ENCODE measurements at places on chromosomes 16 and 17. TPM values are rescaled to one million over a fixed set of nuclear protein-coding genes. Genes with fewer than 3 reads are reported as not detected.
A peak's percentile ranks its signal among the peaks of the same experiment; 100 is the strongest.

The ZG16B gene
- not detected for polyA plus RNA-seq

The GLIS2 gene
- polyA plus RNA-seq = 17.2 TPM

DNA sequence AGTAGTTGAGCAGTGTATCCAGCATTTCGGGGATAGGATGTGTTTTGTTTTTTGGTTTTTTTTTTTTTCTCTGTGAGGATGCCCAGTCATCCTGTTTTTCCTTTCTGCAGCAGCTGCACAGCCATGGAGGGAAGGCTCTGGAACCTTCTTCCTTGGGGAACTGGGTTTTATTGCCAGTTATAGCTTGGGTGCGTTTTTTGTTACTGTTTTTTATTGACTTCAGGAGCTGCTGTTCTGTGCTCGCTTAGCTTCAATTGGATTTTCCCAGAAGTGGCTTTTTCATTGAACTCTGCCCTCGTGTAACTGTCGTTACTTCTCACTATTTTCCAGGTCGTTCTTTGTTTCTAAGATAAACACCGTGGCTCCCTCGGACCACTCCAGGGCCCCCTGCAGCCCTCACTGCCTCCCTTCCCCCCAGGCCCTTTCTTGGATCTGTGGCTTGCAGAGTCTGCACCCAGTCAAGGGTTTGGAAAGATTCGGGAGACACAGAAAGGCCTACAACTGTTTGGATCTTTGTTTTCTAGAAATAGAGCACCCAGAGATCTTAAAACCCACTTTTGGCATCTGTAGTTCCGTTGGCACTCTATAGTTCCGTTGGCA, 119.7 kb upstream of the CACNG5 start:
- no peak for DNase-seq

The NIP7 gene
- 9.3 TPM for polyA plus RNA-seq

The CANT1 gene
- polyA plus RNA-seq = 64.2 TPM

- DNase-seq = no peak
These were observed 46.6 kb downstream of the MRM3 start for GRCh38 chr17:828761-829160.

The TBC1D3 gene
- polyA plus RNA-seq = not detected

- no peak for DNase-seq
These were observed 43.1 kb downstream of the DUSP14 start for GRCh38 chr17:37532756-37533155.

The PIEZO1 gene
- polyA plus RNA-seq = 12.9 TPM

The PIK3R5 gene
- 0.32 TPM for polyA plus RNA-seq

GRCh38 chr16:69396187-69397061, 10.6 kb upstream of the TERF2 start:
- DNase-seq = peak; percentile 96

The RAMP2 gene
- 64.8 TPM for polyA plus RNA-seq

The NOD2 gene
- not detected for polyA plus RNA-seq

DNA sequence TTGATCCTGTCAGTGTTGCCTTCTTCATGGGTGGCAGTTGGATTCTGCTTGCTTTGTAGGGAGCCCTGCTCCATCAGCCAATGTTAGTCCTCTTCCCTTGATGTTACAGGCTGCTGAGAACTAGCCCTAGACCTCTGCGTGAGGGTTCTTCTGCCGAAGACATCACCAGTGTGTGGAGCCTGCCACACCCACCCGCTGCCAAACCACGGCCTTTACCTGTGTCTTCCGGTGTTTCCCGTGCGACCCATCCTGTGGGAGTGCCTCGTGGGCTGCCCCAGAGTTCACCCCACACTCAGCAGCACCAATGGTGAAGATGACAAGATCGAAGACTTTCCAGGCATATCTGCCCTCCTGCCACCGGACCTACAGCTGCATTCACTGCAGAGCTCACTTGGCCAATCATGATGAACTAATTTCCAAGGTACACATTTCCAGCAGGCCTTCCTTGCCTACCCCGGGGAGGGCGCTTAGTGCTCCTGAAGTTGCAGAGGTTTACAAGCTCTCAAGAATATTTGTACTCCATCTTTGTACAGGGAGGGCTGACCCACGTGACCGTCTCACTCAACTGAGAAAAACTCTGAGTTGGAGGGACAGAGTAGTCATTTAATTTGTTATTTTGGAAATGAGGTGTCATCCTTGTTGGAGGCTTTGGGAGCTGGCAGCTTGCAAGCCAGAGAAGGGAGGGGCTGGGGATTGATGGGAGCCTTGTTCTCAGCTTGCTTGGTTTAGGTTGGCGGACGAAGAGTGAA, 21.8 kb downstream of the YPEL2 start:
- no peak for DNase-seq

DNA sequence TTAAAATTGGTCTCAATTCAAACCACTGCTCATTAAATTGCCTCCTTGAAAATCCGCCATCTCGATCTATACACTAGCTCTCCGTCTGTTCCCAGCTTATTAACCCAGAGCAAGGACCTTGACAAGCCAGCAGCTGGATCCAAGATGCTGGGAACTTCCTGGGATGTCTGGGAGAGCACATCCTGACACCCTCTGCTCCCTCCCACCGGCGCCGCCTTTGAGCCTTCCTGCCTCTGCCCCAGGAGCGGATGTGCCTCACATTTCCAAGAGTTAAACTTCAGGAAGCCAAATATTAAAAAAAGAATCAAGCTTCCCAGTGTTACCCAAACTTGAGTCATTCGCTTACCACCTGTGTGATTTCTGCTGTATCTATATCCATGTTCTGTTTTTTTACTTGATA, 107.9 kb downstream of the HAPSTR1 start:
- peak; percentile 56 for DNase-seq

GRCh38 chr17:76830987-76831715, 37.1 kb upstream of the MGAT5B start:
- no peak for DNase-seq

The GP1BA gene
- not detected for polyA plus RNA-seq

The KRTAP2-3 gene
- polyA plus RNA-seq = not detected

- no peak for DNase-seq
These were observed 132.2 kb downstream of the SKAP1 start for GRCh38 chr17:48297825-48298224.

DNA sequence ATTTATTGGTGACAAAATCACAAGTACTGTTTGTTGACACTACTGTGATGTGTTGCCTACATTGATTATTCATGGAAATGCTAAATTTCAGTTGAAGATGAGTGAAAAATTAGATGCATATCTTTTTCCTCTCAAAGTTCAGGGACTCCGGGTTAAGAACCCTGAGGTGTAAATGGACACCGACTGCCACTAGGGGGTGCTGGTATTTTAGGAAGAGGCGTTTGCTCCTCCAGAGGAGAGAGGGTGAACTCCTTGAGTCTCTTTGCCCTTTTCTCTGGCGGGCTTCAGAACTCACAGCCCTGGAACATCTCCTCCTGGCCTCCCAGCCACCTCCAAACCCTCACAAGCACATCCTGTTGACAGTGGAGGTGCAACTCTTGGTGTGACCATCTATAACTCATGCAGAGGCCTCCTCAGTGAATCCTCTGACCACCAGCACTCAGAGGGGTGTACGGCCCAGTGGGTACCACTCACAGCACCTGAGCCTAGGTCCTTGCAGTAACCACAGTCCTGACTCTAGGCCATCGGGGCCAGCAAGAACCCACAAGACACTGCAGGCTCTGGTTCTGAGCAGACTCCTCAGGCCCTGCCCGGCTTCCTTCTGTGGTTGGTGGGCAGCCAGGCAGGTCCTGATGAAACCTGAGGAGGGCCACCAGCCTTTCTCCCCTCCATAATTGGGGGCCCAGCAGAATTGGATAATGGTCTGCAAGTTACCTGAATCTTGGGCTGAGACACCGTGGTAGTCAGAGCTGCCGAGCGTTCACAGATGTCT, 26.2 kb upstream of the PIK3R5 start:
- peak; percentile 84 for DNase-seq

DNA sequence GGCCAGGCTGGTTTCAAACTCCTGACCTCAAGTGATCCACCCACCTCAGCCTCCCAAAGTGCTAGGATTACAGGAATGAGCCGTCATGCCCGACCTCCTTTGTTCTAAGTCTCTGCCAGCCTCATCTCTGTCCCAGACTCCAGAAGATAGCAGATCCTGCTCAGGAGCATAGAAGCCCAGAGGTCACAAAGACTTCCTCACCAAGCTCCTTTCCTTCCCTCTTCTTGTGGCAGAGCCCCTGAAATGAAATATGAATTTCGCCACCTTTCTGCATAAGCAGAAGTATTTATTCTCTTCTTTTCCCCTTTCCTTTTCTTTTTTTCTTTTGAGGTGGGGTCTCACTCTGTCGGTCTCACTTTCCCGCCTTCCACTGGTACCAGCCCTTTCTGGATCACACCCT, 11.5 kb upstream of the PIPOX start:
- no peak for DNase-seq

The HOXB13 gene
- polyA plus RNA-seq = not detected

GRCh38 chr17:16910341-16910740, 61.6 kb downstream of the TNFRSF13B start:
- no peak for DNase-seq

The CUEDC1 gene
- 97.8 TPM for polyA plus RNA-seq

DNA sequence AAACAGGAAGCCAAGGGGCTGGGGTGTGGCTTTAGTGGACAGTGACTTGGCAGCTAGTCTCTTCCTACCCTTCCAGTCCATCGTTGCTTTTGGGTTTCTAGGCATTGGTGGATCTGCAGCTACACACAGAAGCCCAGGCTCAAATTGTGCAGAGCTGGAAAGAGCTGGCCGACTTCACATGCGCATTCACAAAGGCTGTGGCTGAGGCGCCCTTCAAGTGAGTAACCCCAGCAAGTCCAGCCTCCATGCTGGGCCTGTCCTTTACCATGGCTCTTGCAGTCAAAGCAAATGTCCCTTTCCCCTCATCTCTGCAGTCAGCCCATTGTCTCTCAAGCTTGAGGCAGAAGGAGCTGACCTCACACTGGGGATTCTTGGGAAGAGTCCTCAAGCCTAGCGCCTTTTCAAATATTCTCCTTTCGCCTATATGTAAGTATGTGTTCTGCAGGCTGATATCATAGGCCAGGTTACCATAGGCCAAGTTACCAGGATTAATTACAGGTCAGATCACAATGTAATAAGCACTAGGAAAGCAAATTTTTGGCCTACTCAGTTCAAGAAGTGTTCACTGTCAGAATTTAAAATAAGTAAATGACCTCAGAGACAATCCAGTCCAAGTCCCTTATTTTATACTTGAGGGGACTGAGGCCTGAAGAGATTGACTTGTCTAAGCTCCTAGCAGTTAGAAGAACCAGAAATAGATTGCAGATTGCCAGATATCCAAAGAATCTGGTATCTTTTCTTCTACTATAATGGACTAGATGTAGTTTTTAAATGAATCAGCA, 6.5 kb downstream of the EME1 start:
- DNase-seq = no peak

The PHLPP2 gene
- polyA plus RNA-seq = 3.3 TPM

The RNF43 gene
- 0.56 TPM for polyA plus RNA-seq

GRCh38 chr16:64969221-64969620, 152.6 kb downstream of the CDH11 start:
- DNase-seq = no peak

The RNF222 gene
- polyA plus RNA-seq = not detected

The HEATR3 gene
- polyA plus RNA-seq = 6.9 TPM

GRCh38 chr17:43020789-43021740, 1.1 kb downstream of the VAT1 start:
- peak; percentile 67 for DNase-seq

The HOXB9 gene
- 5.0 TPM for polyA plus RNA-seq

DNA sequence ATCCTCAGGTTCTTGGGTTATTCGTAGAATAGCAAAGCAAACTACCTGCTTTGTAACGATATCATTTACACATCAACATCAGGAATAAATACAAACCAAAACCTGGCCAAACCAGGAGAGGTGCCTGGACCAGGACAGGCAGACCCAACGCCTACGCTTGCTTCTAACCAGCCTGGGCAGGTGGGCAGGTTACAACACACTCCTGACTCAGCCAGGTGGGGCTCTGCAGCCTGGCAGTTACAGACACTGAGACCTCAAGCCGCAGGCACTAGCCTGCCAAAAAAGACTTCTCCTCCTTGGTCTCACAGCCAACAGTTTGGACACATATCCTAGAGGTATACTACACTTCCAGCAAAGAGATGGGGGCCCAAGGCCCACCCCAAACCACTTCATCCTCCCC, 14.0 kb downstream of the ANKRD11 start:
- DNase-seq = no peak

DNA sequence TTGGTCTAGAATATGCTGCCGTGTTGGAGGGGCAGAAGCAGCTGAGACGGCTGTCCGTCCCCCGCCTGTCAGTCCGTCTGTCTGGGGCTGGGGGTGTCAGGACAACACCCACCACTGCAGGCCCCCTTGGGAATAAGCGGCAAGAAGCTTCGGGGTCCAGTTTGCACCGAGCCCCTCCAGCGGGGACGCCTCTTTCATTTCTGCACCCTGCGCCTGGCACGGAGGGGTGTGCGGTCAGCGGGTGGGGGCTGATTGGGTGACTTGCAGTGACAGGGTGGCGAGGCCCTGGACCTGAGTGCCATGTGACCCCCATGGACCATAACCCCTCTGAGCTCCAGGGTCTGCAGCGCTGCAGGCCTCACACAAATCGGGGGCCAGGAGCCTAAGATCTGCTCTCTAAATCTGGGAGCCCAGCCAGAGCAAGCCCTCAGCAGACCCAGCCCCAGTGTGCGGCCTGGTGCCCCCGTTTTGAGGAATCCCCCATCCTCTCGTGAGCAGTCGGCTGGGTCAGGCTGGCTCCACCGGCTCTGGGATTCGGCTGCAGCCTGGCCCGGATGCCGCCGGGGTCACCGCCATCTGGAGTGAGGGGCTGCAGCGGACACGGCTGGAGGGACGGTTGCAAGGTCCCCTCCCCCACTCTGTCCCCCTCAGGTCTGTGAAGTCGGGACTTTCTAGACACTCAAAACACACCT, 8.3 kb downstream of the CBFA2T3 start:
- DNase-seq = no peak

- no peak for DNase-seq
These were observed 408.6 kb downstream of the MAF start for GRCh38 chr16:79191933-79192332.

- no peak for DNase-seq
These were observed 6.1 kb upstream of the KRT14 start for GRCh38 chr17:41592601-41593305.

GRCh38 chr16:68951991-68952877, 108.9 kb downstream of the TANGO6 start:
- no peak for DNase-seq

DNA sequence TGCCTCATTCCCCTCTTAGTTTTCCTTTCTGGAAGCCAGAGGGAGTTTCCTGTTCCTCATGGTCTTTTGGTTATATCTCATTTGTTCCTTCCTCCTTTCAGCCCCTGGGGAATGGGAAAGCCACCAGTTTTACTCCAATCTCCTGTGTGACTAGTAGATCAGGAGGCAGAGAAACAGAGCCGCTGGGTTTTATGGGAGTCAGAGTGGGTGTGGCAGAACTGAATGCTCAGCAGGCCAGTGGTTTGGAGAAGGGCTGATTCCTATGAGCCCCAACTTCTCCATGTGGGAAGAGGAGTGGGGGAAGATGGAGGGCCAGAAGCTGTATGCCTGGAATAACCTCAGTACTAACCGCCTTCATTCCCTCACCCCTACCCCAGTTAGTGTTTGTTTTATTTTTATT, 4.1 kb downstream of the DNAH2 start:
- DNase-seq = no peak

The CACNA1G gene
- polyA plus RNA-seq = 2.0 TPM

The CHAD gene
- polyA plus RNA-seq = 2.7 TPM

The ABCA8 gene
- 6.1 TPM for polyA plus RNA-seq

DNA sequence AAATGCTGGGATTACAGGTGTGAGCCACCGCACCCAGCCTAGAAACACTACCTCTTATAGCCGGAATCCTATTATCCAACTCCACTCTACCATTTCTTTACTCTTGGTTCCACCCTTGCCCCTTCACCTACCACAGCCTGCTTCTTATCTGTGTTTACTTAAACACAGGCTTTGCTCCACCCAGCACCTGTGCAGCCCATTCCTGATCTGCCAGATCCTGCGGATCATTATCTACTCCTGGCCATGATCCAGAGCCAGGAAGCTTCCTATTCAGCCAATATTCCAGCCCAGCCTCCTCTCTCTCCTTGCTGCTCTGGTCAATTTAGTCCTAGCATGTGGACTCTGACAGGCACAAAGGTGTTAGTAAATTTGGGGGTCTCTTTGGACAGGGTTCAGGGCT, 98.8 kb upstream of the MED13 start:
- no peak for DNase-seq
